ENCODE measurements at places on chromosomes 5 and 9.
A peak's percentile ranks its signal among the peaks of the same experiment; 100 is the strongest.

DNA sequence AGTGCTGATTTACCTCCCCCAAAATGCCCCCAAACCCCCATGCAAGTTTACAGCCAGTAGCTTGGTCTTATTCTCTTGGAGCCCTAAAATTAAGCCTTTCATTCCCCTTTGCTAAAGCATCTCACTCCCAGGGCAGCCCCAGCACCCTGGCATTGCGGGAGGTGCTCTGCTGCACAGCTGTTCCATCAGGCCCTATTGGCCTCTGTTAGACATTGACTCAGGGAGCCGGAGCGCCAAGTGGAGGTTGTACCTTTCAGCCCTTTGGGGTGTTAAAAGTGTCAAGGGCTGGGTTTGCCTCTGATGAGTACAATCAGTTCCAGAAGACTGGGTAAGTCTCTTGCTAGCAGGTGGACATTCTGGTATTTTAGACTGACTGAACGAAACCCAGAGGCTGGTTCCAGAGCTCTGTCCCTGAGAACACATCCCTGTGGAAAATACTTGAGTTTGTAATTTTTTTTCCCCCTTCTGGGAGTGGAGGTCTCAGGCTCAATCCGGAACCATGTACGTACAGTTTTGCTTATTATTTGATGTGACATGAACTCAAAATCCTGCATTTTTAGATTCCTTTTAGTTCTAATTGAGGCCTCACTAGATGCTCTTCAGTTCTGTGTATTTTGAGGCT, 102.4 kb downstream of the UBE2R2 start:
- no peak for DNase-seq

- no peak for DNase-seq
Measured at GRCh38 chr9:33277484-33277883, 12.6 kb downstream of the CHMP5 start.

DNA sequence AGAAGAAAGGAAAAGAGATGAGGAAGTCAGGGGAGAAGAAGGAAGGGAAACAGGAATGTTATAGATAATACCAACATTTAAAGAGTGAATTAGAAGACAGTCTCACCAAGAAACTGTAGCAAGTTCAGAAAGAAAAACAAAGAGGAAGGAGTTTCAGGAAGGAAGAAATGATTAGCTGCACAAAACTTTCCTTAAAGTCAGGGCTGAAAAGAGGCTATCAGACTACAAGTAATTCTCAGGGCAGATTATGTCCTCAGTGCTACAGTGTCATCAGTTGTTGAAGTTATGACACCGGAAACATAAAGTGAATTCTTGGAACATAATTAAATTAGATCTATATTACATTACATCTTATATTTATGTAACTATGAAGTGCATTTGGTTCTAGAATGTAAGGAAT, 226.9 kb downstream of the ARRDC3 start:
- no peak for DNase-seq

- DNase-seq: no peak
Measured at GRCh38 chr9:136187197-136187596, 17.7 kb downstream of the LHX3 start.

GRCh38 chr5:133198511-133198910, 146.7 kb downstream of the HSPA4 start:
- DNase-seq: no peak

GRCh38 chr5:159208514-159209437, 577 bp downstream of the RNF145 start:
- DNase-seq: peak; percentile 47

DNA sequence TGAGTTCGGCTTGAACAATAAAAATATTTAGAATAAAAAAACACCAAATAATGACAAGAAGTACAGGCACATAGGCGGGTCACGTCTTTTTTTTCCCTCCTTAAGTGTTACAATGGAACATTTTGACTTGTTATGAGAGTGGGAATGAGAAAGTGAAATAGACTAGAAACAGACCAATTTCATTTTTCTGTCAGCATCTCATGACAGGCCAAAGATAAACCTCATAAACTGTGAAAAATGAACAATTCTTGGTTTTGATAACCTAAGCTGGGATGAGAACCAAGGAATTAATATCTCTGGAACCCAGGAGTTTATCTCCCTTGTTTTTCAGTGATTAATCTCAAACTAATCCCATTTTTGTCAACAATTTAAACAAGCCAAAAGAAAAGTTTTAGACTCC, 299.5 kb downstream of the SLIT3 start:
- DNase-seq: no peak

GRCh38 chr5:73437101-73437776, 11.3 kb downstream of the FOXD1 start:
- DNase-seq: no peak

GRCh38 chr5:151006704-151007334, 13.6 kb upstream of the GPX3 start:
- no peak for DNase-seq

- DNase-seq: no peak
Measured at GRCh38 chr5:136006761-136007251, 22.0 kb upstream of the TGFBI start.

- DNase-seq: no peak
Measured at GRCh38 chr5:172556262-172556661, 84.8 kb upstream of the NEURL1B start.

- no peak for DNase-seq
Measured at GRCh38 chr9:19429595-19429994, 20.8 kb downstream of the ACER2 start.

DNA sequence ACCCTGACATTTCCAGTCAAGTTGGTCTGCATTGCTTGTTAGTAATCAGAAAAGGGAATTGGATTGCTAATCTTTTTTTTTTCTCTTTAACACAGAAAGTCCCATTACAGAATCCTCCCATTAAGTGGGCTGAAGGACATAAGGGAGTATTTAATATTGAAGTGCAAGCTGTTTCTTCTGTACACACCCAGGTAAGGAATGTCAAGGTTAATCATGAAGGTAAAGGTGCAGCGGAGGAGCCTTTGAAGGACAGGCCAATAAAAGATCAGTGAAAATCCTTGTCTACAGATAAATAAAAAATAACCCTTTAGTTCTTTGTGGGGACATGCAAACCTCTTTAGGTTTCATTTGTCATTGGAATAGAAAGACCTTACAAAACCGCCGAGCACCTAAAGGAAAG, 161.4 kb downstream of the DOCK8 start:
- no peak for DNase-seq
